Activated T-helper 1 cell treated with anti-CD3 and anti-CD28 coated beads, Interleukin-2, amount 50 U/mL, for 16 hours (primary cell): ENCODE measurements at places on chromosomes 2 and 18.

GRCh38 chr18:40037356-40037755 lies 1917.7 kb upstream of the PIK3C3 start:
- no peak for DNase-seq

- no peak for DNase-seq
Observed at GRCh38 chr2:183267148-183267827, 143.0 kb downstream of the NUP35 start.

GRCh38 chr2:209389171-209389618 lies 34.7 kb upstream of the MAP2 start:
- DNase-seq, result no peak

DNA sequence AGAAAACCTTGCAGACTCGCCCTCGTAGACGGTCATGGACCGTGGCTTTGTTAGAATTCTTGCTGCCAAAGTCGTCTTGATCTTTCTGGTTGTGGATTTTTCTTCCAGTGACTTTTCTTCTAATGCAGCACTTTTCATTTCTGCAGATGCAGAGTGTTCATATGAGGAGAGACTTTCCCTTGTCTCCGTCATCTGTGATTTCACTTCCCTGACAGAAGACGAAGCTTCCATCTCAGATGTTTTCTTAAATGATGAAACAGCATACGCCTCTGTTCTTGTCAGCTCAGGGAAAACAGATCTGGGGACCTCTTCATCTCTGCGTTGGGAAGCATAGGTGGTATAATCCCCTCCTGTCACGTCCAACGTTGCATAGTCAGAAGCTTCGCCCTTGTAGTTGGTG lies 50.9 kb downstream of the PLEKHA3 start:
- no peak for DNase-seq
